ENCODE measurements at places on chromosomes 7 and 10.

DNA sequence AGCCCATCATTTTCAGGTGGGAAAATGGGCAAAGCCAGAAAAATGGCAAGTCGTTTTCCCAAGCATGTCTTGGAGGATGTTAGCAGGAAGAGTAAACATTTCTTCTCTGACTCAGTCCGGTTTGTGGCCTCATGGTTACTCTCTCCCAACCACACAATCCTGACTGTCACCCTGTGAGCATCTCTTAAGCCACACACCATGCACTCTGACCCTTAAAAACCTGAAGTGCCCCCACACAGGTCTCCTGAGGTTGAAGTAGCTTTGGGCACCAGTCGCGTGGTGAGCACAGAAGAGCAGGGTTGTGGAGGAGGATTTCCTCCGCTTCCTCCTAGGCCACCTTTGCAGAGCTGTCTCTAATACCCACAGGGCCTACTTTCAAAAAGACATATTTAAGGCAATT is 387.3 kb upstream of the NPVF start:
- DNase-seq = no peak

GRCh38 chr10:33743429-33743857 is 409.0 kb upstream of the NRP1 start:
- DNase-seq = no peak

GRCh38 chr7:105838627-105839231 is 37.7 kb downstream of the ATXN7L1 start:
- peak; percentile 47 for DNase-seq

DNA sequence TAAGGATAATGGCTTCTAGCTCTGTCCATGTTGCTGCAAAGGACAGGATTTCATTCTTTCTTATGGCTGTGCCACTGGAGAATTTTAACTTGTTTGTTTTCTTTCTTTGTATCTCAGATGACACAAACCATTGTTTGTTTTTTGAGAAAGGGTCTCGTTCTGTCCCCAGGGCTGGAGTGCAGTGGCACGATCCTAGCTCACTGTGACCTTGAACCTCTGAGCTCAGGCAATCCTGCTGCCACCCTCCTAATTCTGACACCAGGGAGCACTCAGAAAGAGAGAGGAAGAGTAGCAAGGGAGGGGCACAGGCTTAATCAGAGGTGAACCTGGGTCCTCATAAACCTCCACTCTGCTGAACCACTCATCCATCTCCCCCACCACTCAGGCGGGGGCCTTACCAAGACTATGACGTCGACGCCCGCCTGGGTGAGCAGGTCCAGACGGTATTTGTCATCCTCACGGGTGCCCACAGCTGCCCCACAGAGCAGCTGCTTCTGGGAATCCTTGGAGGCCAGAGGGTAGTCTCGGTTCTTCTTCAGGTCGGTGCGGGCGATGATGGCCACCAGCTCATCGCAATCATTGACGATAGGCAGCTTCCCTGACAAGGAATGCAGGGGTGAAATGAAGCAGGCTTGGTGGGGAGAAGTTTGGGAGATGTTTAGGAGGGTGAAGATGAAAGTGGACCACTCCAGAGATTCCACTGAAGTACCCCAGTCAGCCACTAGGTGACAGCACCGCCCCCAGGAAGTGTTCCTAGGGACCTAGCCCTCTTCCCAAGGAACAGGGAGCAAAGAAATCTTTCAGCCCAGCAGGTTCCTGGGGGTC is 11.6 kb downstream of the IMPDH1 start:
- DNase-seq = peak; percentile 42

- no peak for DNase-seq
These were observed 90.6 kb downstream of the PIP4K2A start for GRCh38 chr10:22623633-22624253.

DNA sequence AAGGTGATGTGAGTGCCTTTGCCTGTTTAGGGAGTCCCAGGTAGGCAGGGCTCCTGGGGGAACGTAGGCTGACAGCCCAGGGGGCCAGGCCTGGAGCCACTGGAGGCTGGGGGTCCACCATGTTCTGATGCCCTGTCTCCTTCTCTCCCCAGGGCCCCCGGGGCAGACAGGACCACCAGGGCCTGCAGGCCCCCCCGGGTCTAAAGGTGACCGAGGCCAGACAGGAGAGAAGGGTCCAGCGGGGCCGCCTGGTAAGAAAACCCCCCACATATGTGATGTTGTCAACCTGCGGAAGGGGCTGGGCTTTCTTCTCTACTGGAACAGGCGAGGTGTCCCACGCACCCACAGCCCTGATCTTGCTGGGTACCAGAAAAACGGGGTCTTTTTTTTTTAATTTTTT is 85.2 kb downstream of the MYL10 start:
- no peak for DNase-seq

DNA sequence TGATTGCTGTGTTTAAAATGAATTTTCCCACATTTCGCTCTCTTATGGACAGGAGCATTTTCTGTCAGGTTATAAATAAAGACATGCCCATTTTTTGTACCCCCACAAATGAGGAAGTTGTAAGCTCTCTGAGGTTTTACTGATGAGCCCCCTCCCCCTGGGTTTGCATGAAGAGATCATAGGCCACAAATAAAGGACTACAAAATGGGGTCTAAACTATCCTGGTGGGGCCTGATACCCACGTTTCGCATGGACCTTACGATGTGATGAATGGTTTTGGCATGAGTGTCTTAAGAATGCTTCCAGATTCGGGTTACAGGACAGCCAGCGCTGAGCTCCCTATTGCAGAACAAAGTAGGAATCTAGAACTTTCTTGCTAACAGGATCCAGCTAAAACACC is 5.8 kb downstream of the IKZF1 start:
- no peak for DNase-seq

- DNase-seq = no peak
These were observed 262.9 kb upstream of the AUTS2 start for GRCh38 chr7:69335331-69335730.

DNA sequence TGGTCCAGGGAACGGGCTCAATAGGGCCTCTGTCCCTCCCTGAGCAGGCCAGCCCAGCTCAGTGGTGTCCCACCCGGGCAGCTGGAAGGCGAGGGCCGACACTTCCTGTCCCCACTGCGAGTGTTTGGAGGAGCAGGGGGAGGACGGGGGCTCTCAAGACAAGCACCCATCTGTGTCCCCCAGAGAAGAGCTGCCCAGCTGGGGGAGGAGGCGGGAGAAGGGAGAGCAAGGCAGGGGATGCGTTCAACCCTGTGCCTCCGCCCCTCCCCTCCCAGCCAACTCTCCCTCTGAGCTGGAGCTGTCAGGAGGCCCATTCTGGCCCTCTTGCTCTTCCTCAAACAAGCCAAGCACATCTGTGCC is 35.7 kb downstream of the ZCCHC24 start:
- no peak for DNase-seq

DNA sequence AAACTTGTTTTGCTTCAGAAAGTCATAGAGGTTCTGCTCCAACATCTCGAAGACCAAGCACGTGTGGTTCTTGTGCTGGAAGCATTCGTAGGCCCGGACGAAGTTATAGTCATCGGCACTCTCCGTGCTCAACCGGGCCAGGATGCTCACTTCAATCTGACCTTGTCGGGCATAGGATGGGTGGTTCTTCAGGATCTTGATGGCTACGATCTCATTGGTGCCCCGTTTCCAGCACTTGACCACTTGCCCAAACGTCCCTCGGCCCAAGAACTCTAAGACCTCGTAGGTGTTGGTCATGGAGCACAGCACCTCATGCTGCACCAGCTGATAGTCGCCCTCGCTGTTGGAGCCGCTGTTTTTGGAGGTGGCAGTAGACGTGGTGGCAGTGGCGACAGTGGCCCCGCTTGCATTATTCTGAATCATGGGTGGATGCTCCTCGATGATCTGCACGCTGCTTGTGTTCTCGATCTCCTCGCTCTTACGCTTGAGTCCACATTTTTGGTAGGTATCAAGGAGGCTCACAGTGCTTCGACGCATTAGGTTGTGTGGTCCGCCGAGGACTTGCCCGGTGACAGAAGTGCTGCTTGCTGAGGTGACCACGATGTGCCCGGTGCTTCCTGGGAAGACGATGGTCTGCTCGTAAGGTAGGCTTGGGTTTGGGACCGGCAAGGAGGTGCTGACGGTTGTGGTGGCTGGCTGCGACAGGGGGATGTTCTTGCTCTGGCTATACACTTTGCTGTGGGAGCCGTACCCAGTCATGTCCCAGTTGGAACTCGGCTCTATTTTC is 61.4 kb downstream of the HIPK2 start:
- no peak for DNase-seq

DNA sequence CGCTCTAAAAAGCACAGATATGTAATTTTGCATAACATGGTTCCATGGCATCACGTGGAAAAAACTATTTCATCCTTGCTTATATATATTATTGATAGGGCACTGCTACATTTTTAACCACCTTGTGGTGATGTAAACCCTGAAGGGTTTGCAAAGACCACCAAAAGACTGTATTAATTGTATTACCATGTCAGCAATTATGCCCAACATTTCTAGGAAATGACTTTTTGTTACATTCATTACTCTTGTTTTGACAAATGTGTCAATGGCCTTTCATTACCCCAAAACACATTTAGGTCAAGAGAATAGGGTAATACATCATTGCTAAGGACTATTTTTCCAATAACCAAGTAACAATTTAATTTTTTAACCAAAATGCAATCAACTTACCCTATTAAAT is 142.2 kb downstream of the NRCAM start:
- no peak for DNase-seq

- no peak for DNase-seq
These were observed 384.1 kb upstream of the STEAP1 start for GRCh38 chr7:89770161-89770560.

DNA sequence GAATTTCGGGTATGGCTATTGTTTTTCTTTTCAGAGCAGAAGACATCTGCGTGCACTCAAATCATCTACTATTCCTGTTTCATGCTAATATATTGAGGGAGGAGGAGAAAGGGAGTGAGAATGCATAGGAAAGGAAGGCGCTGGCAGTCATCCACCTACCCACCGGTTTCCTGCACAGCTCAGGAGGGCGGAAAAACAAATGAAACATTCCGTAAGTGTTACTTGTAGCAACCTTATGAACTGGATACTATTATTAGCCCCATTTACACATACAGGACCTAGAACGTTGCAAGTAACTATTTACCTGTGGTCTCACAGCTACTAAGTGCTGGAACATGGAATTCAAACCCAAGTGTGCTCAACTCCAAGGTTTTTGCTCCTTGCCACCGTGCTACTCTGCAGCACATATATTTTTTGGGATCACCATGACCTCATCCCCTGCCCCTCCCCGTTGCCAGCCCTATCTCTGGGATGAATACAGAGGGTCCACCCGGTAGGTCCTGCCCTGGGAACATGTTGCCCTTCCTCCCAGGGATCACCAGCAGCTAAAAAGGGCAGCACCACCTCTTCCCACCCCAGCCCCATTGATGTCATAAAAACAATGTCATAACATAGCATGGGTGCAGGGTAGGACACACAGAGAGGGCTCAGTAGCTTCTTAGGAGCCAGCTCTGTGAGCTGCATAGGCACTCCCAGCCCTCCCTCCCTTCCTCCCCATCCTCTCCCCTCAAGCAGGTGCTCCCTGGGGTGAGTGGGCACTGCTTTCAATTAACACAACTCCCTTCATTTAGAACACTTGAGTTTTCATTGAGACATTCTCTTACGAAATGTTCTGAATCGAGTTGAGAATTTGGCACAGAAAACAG is 16.9 kb downstream of the GFRA1 start:
- no peak for DNase-seq
